ENCODE measurements at places on chromosomes 7 and 10. TPM values are rescaled to one million over a fixed set of nuclear protein-coding genes. Genes with fewer than 3 reads are reported as not detected.

The PAX4 gene
- not detected for total RNA-seq

The HOXA5 gene
- 7.9 TPM for total RNA-seq

The CAV2 gene
- total RNA-seq, result not detected

The ALOX5 gene
- 139 TPM for total RNA-seq

The FGFR2 gene
- not detected for total RNA-seq

The NT5C2 gene
- total RNA-seq, result 87.3 TPM

All from OCI-LY7 (cell line).